ENCODE measurements at places on chromosomes 11 and 22. TPM values are rescaled to one million over a fixed set of nuclear protein-coding genes. Genes with fewer than 3 reads are reported as not detected.

Gene MRPL49
- 50.4 TPM for total RNA-seq

Gene KLHDC7B
- total RNA-seq, result 0.15 TPM

Gene FXYD2
- total RNA-seq, result 0.33 TPM

Gene PLAAT4
- total RNA-seq, result 13.2 TPM

Gene RFPL2
- total RNA-seq, result not detected

Gene TREH
- not detected for total RNA-seq

Gene C11orf42
- total RNA-seq, result not detected

Gene OR8D4
- total RNA-seq, result not detected

Gene LTBP3
- 38.7 TPM for total RNA-seq

Gene LMNTD2
- total RNA-seq, result 0.33 TPM

Gene ATF4
- total RNA-seq, result 296 TPM

Gene MGAT3
- not detected for total RNA-seq

Gene SPI1
- total RNA-seq, result not detected

Gene SERPING1
- 9.6 TPM for total RNA-seq

Gene NRXN2
- total RNA-seq, result 9.6 TPM

Gene SLC17A6
- not detected for total RNA-seq
